ENCODE measurements at places on chromosomes 13 and 19.

- no peak for DNase-seq
These were observed 31.5 kb upstream of the PABPC3 start for GRCh38 chr13:25064396-25064795.

GRCh38 chr19:15268192-15268927 is 36.1 kb upstream of the EPHX3 start:
- no peak for DNase-seq

DNA sequence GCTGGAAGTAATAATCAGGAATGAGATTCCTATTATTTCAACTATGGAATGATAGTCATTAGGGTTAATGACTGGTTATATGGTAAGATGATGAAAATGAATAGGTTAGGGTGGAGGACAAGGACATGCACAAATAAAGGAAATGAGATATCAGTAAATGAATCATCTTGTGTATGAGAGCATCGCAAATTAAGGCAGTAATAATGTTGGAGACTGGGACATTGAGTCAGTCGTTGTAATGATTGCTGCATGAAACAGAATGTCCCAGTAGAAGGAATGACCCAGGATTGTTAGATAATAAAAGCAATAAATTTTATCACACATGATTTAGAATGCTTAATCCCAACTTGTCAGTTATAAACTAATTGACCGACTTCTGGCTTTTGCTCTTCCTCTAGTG is 1733.7 kb upstream of the PCDH20 start:
- no peak for DNase-seq

- DNase-seq, result peak; percentile 1
These were observed 676.7 kb upstream of the SPRY2 start for GRCh38 chr13:81017513-81018152.

DNA sequence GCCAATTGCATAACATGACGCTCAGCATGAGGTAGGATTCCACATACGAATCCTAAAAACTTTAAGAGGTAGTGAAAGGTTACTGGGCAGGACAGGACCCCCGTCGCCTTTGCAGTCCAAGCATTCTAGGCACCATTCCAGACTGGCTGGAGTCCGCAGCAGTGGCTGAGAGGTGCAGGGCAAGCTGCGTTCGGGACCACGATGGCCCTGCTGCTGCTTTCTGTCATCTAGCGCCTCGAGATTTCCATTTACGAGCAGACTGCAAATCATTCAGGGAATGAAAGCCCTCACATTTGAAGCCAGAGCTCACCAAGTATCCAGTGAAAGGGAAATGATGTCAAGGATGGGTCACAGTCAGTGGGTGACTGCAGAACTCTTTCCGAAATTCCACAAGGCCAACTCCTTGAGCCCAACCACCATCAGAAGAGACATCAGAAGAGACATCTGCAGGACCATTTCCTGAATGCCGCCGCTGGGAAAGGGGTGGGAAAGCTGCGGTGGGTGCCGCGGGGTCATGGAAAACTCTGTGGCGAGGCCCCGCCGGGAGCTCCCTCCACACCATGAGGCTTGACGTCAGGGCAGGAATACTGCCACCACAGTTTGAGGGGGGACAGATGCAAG is 88.3 kb downstream of the COL4A1 start:
- DNase-seq, result no peak

DNA sequence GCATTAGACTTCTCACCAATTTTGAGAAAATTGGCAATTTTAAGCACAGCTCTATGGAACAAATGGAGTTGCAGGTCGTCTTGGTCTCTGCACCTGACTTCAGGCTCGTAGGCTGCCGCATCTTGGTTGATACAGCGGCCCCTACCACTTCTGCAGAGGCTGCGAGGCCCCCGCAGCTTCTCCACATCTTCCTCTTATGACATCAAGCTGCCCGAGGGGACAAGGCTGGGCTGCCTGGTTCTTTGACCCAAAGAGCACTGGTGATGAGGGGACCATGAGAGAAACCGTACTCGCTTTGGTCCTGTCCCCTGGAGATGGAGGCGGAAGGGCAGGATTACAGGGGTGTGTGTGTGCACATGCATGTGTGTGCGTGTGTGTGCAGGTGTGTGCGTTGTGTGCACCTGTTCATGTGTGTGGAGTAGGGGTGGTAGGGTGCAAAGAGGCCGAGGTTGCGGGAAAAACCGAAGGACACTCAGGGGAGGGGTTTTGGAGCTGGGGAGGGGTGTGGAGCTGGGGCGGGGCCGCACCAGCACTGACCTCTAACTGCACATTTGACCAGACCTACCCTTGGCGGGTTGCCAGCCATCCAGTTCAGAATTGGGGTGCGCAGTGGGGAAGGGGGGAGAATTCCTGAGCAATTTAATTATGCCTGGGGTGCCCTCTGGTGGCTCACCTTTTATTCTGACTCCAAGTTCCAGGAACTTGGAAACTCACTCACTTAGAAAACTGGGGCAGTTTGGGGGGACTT is 65.1 kb upstream of the ARHGEF7 start:
- no peak for DNase-seq

GRCh38 chr13:97953376-97953970 is at the start of gene IPO5:
IPO5 (plus strand) TSS chr13:97953675; CDS start chr13:97976697, 23,022 bp downstream.
- no peak for DNase-seq

DNA sequence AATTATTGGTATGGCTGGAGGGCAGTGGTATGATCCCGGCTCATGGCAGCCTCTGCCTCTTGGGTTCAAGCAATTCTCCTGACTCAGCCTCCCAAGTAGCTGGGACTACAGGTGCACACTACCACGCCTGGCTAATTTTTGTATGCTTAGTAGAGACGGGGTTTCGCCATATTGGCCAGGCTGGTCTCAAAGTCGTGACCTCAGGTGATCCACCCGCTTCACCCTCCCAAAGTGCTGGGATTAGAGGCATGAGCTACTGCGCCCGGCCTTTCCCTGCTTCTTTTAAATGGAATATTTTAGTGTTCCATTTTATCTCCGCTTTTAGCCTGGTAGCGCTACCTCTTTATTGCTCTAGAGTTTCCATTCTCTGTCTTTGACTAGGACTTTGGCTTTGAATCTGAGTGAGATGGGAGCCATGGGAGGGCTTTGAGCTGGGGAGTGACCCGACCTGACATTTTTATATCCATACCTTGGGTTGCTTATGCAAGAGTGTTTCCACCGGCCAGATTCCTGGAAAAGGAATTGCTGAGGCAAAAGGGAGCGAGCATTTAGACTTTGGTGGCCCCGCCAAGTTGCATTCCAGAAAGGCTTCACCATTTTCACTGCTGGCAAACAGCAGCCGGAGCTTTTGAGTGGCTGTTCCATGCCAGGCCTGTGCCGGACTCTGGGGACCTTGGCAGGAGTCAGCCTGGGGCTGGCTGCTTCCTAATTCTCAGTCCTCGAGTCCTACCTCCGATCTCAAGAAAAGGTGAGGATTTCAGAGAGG is 22.9 kb downstream of the BICRA start:
- no peak for DNase-seq

GRCh38 chr13:44768775-44769581 is 192.8 kb upstream of the TSC22D1 start:
- no peak for DNase-seq

DNA sequence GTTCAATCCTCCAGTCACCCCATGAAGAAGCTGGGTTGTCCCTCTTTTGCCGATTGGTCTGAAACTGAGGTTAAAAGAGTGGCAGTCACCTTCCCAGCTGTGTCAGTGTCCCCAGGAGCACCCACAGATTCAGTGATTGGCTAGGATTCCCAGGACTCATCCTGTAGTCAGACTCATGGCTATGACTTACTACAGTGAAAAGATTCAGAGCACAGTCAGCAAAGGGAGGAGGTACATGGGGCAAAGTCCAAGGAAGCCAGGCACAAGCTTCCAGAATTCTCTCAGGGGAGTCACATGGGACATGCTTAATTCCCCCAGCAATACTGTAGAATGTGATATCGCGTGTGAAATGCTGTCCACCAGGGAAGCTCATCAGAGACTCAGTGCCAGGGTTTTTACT is 14.2 kb downstream of the ZNF473 start:
- DNase-seq, result no peak

GRCh38 chr13:91220872-91221271 is 126.6 kb upstream of the MIR17HG start:
- no peak for DNase-seq

- DNase-seq, result no peak
These were observed 905.5 kb downstream of the UQCRFS1 start for GRCh38 chr19:28307487-28307886.

DNA sequence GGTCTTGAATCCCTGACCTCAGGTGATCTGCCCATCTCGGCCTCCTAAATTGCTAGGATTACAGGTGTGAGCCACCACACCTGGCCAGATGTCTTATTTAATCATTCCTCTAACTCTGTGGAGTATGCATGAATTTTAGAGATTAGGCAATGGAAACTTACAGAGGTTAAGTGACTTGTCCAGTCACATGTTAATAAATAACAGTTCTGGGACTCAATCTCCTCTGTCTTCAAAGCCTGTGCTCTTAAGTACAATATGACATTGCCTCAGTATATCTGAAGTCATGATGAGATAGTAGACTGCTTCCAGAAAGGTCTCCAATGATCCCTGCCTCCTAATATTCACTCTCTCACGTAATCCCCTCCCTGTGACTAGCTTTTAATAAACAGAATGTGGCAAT is 72.9 kb upstream of the TDRD3 start:
- no peak for DNase-seq

All from GM04504 (cell line).